ENCODE measurements at places on chromosomes 11 and 22. TPM values are rescaled to one million over a fixed set of nuclear protein-coding genes. Genes with fewer than 3 reads are reported as not detected.

Gene DEAF1
- polyA plus RNA-seq, result 13.1 TPM

Gene MS4A15
- not detected for polyA plus RNA-seq

Gene TSPAN18
- polyA plus RNA-seq, result not detected

Gene OR51B4
- polyA plus RNA-seq, result not detected

Gene UPB1
- polyA plus RNA-seq, result 0.03 TPM

Gene KLHL35
- 1.0 TPM for polyA plus RNA-seq

Gene SMTNL1
- polyA plus RNA-seq, result not detected

Gene LRRN4CL
- 0.08 TPM for polyA plus RNA-seq

Gene GANAB
- 211 TPM for polyA plus RNA-seq

Gene SLC22A8
- polyA plus RNA-seq, result not detected

Gene DPP3
- polyA plus RNA-seq, result 64.5 TPM

Gene MYBPC3
- not detected for polyA plus RNA-seq

Gene OR6A2
- polyA plus RNA-seq, result 0.05 TPM

Gene SNX19
- polyA plus RNA-seq, result 44.0 TPM
